Kasumi-1 (cell line): ENCODE measurements at places on chromosomes 1 and 21.
A peak's percentile ranks its signal among the peaks of the same experiment; 100 is the strongest.

- no peak for DNase-seq
Observed at GRCh38 chr1:3072391-3073185, 3.6 kb downstream of the PRDM16 start.

DNA sequence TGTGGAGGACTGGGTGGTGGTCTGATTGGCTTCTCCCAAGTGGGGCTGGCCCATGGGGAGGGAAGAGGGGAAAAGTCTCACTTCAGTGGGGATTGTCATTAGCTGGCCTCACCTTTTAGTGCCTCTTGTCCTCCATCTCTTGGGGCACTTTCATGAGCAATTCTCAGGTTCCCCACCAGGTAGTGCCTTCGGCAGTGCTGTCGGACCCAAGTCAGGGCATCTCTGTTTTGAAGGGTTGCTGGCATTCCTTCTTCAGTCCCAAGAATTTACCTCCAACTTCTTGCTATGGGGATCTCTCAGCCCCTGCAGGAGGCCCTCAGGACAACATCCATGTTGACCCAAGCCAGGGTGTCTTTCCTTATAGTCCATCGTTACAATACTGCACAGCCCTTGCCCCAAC, 54.7 kb upstream of the F3 start:
- DNase-seq, result no peak

DNA sequence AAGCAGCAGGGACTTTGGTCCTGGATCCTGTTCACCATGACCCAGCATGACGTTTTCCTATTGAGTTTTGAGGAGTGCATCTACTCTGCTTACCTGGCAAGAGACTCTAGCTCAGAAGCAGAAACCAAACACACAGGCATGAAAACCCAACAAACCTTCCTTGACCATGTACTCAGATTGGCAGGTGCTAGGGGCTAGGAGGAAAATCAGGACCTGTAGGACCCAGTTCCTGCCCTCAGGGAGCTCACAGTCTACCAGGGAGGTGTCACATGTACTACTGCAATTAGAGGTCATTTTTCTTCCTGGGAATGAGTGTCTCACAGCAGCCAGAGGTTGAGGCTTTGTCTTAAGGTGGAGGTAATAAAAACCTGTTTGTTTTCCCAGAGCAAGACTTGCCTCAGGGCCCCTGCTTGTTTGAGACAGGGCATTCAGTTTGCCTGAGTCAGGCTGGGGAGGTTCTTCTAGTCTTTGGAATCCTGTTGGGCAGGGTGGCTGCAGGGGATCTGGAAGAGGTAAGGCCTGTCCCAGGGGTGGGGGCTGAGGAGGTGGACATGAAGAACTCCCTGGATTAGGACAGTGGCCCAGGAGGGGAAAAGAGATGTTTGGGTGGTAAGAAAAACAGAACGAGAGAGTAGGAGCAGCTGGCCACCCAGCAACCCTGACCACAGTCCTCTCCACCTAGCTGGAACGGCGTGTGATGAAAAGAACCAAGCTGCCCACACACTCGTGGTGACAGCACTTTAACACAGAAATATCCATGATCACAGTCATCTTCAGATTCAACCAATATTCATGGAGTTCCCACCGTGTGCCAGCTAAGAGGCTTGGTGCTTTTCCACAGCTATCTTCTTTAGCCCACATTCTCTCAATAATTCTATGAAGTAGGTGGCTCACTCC, 30.8 kb downstream of the IER5 start:
- DNase-seq, result no peak

DNA sequence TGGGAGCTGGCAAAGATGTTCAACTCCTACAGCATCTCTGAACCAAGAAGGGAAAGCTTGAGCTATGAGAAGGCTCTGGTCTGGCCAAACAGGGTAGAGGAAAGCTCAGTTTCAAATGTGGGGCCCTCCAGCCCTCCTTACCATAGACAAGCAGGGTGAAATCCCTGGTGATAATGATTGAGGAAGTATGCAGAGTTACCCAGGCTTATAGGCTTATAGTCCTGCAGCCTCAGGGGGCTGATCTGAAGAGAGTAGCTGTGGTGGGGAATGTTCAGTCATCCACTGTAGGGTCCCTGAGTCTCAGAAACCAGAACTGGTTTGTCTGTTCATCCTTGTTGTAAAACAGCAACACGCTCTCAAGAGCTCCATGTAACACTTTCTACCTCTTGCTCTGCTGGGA, 19.8 kb upstream of the LY9 start:
- DNase-seq, result peak; percentile 13

DNA sequence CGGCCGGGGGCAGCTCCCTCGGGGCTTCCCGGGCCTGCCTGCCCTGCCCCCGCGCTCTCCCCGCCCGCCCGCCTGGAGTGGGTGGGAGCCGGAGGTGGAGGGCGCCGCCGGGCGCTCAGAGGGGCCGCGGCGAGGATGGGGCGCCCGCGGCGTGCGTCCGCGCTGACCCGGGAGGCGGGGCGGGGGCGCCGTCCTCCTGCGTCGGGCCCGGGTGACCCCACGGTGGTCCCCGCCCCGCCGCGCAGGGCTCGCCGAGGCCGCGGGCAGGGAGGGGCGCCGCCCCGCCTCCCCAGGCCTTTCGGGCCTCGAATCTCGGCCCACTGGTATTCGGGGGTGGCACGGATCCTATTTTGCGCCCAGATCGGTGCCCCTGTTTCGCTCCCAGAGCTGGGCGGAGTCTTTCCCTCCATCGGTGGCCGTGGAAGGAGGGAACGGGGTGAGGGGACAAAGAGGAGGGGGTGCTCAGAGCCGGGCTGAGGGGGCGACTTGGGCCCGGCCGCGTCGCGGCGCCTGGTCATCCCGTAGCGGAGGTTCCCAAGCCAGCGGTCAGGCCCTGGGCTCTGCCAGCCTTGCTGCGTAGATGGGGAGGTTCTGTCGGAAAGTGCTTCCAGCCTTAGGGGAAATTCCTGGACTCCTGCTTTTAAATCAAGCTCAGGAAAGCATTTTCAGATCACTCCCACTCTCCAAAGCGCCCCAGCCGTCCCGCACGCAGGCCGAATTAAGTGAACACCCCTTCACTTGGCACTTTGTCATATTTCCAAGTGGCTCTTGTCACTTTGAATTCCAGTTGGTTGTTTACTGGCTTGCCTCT, 545 bp downstream of the PATJ start:
- no peak for DNase-seq

GRCh38 chr1:239922778-239923522, 168.7 kb upstream of the FMN2 start:
- no peak for DNase-seq
